NCI-H1417 (cell line): ENCODE measurements at places on chromosomes 11 and 22.

- DNase-seq: no peak
Observed at GRCh38 chr11:38169286-38169685, 1571.2 kb upstream of the RAG2 start.

GRCh38 chr11:16795146-16795545, 56.7 kb downstream of the C11orf58 start:
- no peak for DNase-seq

- no peak for DNase-seq
Observed at GRCh38 chr22:48047722-48048500, 1285.5 kb downstream of the TBC1D22A start.

DNA sequence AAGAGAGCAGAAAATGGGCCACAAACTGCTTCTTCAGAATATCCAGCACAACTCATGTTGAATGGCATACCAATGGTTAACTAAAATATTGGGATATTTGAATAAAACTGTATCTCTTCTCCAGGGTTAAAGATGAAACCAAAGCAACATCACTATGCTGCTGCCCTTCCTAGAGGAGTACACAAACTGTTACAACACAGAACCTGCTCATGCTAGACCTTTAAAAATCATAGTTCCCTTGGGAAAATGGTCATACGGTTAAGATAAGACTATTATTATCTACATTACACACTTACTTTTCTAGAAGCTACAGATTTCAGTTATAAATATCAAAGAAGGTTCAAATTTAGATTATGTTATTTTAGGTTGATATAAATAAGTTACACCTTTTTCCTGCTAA, 78.6 kb upstream of the TP53AIP1 start:
- no peak for DNase-seq

GRCh38 chr11:78982473-78982872, 407.8 kb upstream of the NARS2 start:
- DNase-seq: no peak
